AG09309 (cell line): ENCODE measurements at places on chromosomes 2 and 18.

- no peak for DNase-seq
Measured at GRCh38 chr2:2400286-2401038, 69.4 kb upstream of the MYT1L start.

DNA sequence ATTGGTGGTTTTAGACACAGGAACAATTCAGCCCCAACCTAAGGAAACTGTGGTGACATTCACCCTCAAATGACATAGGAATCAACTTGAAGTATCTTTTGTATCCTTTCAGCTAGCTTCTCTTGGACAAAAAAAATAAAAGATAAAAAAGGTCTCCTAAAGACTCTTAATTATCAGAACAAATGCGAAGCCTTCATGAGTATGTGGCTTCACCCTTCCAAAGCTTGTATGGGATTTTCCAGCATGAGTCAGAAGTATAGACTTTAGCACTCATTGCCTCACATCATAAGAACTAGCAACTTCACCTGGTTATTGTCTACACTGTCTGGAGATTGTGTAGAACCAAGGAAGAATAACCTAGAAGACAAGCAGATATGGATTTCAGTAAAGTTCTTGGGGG is 135.4 kb downstream of the LAMA3 start:
- no peak for DNase-seq

DNA sequence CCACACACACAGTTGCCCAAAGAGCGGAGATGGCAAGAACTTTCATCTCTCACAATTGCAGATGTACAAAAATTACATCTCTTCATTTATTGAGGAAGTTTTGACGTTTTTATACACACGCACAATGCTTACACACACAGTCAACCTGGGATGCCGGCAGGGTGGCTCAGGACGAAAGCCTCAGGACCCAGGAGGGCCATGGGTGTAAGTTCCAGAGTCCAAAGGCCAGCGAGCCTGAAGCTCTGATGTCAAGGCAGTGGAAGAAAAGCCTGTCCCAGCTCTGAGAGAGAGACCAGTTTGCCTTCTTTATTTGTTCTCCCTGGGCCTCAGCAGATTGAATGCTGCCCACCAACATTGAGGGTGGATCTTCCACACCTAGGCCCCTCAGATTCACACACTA is 10.1 kb downstream of the AMER3 start:
- DNase-seq = no peak

- peak; percentile 52 for DNase-seq
Measured at GRCh38 chr2:235468978-235469655, 24.7 kb upstream of the AGAP1 start.

DNA sequence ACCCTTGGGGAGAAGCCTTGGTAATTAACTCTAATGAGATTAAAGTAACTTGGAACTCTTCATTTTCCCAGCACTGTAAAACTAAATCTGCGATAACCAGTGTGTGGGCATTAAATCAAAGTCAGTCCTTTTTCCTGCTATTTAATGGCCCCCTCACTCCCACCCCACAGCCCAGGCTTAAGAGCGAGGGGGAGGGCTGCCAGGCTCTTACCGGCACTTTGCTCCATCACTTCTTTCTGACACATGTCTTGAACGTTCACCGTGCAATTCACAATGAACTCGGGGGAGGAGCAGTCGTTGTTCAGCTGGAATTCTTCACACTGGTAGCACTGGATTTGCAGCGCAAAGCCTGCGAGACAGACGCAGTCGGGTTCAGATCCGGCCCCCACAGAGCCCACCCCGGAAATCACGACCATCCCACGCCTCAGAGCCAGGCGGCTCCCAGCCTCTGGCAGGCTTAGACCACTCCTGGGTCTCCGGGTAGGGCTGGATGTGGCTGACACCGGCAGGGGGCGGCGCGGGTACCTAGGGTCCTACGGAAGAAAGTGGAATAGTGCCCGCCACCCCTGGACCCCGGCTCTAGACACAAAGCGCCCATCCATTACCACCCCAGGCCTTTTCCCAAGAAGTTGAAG is 1.7 kb downstream of the LYPD1 start:
- DNase-seq = no peak

- DNase-seq = no peak
Measured at GRCh38 chr2:216495656-216496055, 3.0 kb upstream of the RPL37A start.

GRCh38 chr2:65353927-65354326 is 78.5 kb downstream of the SPRED2 start:
- DNase-seq = no peak

DNA sequence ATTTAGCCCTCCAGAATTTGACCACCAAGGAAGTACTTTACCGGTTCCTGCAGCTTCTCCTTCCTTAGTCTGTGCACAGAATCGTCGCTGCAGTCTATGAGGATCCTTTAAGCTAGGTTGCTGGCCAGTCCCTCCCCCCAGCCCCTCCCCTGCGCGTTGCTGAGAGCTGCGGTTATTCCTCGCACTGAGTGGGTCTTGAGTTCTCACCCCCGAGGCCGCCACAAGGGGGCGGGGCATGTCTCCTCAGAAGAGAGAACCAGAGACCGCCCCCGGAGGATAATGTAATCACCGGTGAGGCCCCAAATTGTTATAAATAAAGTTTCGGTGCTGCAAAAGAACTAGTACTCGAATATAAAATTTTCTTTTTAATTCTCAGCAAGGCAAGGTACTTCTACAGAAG is 1184.9 kb upstream of the CDH2 start:
- DNase-seq = no peak

DNA sequence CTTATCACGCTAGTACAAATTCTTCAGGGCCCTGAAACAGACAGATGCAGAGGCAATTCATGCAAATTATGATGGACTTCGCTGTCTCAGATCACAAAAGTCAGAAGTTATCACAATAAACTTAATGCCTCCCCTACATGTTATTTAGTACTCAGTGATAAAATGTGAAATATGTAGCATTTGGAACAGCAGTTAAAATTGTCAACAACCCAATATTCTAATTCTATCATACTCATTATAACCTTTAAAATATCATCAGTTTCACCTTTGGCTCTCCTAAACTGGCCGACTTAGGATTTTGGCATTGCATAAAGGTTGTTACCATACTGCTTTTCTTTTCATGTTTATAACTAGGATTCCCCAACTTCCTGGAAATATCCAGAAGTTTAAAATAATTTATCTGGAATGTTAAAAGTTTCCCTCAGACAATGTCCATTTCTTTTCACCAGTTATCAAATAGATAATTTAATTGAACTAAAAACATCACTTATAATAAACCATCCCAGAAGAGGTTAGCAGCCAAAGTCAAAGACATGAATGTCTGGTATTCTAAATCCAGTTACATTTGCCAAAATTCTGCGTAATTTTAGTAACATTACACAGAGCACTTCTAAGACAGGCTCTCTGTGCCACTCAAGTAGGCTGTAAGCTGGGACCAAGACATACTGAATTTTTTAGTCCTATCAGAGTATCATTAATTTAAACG is 239.8 kb downstream of the RBM43 start:
- no peak for DNase-seq

DNA sequence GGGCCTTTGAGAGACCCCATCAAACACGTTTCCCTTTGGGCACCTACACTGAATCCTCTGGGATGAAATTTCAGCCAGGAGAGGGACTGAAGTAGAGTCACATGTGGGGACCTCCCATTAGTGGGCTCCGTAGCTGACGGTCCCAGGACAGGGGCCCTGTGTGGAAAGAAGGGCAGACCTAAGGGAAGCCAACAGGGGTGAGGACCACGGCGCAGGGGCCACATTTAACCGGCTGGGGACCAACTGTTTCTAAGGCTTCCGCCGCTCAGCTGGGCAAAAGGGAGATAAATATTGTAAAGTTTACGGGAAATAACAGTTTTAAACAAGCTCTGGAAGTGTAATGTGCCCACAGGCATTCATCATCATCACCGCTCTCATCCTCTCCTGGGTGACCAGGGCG is 42.7 kb downstream of the RRM2 start:
- DNase-seq = no peak

DNA sequence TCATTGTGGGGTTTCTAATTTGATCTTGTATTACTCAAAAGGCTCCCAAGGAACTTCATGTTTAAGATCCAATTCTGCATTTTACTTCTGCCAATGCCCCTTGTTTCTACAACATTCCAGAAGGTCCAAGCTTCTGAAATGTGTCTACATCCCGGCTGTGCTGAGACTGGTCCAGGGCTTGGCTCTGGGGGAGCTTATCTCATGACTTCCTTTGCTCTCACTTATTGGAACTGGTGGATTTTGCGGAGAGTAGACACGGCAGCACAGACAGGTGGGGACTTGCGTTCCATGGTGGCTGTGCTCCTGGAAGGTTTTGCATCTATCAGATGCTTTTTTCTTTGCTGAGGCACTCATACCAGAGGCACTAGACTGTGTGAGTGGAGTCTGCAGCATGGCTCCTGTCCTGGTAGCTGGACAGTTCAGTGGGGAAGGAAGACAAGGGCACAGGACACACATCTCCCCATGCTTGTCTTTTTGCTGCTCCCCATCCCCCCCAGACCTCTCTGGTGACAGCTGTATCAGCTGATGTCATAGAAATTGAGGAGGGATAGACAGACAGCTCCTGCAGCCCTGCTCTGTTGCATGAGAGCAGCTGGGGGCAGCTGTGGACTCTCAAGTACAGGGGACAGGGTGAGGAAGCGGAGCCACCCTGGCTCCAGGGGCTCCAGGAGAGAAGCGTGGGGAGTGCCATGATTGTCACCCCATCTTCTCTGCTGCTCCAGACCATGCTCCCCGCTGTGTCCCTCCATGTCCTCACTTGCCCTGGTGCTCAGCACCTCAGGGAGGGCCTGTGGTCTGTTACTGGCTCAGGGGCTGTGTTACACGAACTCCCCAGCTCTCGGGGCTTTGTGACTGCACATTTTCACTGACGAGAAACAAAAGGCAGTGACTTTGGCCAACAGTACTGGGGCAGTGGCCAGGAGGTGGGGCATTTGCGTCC is 46.0 kb downstream of the ACAA2 start:
- DNase-seq = no peak

DNA sequence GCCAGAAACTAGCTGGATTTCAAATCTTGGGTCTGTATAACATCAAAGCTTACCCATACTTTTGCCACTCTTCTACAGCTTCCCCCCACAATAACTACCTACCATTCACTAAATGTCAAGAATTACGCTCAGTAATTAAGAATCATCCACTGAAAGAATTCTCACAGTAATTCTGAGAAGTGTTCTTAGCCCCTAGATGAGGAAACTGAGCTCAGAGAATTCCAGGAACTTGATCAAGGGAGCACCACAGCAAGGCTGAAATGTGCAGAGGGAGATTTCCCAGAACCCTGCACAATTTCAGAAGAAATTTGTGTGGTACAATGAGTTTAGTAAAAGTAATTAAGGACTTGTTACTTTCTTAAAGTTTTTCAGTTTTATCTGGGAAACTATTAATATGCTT is 194.5 kb upstream of the STK17B start:
- DNase-seq = no peak

GRCh38 chr2:33526921-33527320 is 50.5 kb downstream of the RASGRP3 start:
- no peak for DNase-seq

- DNase-seq = no peak
Measured at GRCh38 chr2:119671016-119671415, 8.0 kb upstream of the TMEM177 start.

DNA sequence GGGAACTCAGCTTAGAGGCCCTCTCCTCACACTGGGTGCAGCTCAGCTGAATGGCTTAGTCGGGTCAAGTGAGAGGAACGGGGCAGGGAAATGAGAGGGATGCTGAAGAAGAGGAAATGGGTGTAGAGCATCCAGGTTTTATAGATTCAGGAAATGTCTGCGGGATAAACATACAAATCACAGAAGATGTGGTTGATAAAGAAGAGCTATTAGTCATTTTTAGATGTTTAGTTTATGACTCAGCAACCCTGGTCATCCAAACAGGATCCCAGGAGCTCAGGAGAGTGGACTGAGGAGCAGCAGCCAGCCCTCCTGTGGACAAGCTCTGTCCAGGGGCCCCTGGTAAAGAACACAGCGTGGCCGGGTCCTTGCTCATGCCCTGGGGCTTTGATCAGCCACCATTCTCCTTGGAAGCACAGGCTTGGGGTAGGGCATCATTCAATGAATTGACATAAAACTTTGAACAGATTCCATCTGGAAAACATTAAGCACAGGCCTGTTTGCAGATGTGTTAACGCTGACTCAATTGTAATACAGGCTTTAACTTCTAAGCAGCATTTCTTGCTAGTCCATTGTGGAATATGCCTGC is 83.0 kb downstream of the NPAS2 start:
- DNase-seq = peak; percentile 97

DNA sequence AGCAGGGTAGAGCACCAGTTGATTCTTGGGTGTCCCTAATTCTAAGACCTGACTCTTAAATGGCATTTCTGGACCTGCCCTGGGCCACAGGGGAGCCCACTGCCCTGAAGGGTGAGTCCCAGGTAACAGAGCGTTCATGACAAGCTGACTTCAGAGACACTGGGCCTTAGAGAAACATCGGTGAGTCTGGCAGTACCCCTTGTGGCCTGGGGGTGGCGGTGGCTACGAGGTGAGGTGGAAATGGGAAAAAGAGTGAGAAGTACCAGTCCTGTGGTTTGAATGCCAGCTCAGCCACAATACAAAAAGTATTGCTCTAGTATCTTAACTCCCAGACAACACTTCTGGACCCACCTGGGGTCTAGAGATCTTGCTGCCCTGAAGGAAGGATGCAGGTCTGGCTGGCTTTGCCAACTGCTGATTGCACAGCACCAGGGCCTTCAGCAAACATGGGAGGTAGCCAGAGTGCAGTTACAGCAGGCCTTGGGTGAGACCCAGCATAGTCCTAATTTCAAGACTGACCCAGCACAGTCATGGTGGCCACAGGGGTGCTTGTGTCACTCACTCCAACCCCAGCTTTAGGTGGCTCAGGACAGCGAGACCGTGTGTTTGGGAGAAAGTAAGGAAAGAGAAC is 44.5 kb downstream of the USP34 start:
- DNase-seq = no peak

DNA sequence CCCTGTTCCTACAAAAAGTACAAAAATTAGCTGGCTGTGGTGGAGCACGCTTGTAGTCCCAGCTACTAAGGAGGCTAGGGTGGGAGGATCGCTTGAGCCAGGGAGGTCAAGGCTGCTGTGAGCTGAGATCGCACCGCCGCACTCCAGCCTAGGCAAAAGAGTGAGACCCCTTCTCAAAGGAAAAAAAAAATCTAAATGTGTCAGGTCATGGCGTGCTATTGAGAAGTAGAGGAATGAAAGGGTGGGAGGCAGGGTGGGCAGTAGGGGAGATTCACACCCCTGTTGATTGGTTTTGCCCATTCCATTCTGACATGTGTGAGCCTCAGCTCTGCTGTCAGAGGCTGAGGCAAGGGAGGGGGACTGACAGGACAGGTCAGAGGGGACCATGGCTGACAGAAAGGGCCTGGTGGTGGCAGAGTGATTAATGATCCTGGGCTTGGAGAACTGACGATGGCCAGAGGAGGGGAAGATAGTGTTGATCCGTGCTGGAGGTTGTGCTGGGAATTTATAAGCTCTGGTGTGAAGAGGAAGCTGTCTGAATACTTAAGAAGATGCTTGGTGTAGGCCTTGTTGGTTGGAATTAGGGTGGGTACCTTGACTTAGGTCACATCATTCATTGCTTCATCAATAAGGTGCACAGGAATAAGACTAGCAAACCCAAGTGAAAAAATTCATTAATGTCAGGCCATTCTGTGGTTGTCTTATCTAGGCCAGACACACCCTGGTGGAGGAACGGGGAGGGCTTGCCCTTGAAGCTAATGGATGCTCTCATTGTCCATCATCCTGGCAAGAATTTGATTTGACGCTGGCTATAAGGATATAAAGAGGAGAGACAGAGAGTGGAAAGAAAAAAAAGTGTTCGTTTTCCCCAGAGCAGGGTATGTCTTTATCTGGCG is 19.1 kb upstream of the SMARCAL1 start:
- DNase-seq = no peak
